Stimulated activated CD4-positive, alpha-beta T cell treated with anti-CD3 and anti-CD28 coated beads, TNF-alpha, amount 100 ng/mL, for 1 hour (primary cell): ENCODE measurements at places on chromosomes 5 and 9.

DNA sequence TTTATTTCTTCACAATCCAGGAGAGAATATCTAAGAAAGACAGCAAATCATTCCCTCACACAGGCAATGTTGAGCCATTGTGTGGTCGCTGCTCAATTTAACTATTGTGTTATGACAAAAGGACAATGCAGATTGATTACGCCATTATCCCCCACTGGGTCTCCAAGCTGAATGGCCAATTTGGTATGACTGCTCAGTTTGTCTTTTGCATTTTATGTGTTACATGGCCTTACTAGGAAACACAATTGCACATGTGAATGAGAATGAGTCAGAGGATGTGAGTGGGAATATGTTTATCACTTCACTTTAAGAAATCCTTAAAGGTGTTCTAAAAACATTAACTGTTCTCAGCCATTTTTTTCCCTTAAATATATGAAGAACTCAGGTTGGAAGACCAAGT, 108.3 kb downstream of the FAM174A start:
- DNase-seq = no peak

GRCh38 chr5:53895091-53895683, 334.7 kb downstream of the NDUFS4 start:
- no peak for DNase-seq

DNA sequence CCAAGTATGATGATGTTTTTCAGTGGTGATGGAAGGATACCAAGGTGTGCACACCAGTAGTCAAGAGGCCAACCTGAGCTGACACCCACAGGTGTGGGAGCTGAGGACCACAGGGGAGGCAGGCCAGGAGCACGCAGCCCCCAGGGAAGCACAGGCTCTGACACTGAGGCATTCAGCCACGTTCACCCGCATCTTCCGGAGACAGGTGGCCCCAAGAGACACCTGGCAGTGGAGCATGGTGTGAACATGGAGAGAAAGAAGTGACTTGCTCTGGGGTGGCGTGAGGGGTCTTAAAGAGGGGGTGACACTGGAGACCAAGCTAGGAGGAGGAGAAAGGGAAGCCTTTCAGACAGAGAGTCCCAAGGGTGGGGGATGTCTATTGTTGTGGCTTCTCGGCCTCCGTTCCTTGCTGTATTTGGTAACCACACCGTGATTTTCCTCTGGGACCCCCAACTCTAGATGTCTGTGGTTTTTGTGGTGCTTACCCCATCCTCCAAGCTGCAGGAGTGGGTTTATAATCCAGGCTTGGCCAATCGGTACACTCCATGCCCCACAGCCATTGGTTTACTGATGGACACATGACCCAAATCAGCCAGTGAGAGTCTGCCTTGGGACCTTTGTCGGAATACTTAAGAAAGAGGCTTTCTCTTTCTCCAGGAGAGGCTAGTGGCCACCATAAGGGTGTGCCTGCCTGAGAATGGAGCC, 84.6 kb downstream of the HRH2 start:
- DNase-seq = no peak

- no peak for DNase-seq
These were observed 320.4 kb upstream of the KLF4 start for GRCh38 chr9:107809871-107810460.

DNA sequence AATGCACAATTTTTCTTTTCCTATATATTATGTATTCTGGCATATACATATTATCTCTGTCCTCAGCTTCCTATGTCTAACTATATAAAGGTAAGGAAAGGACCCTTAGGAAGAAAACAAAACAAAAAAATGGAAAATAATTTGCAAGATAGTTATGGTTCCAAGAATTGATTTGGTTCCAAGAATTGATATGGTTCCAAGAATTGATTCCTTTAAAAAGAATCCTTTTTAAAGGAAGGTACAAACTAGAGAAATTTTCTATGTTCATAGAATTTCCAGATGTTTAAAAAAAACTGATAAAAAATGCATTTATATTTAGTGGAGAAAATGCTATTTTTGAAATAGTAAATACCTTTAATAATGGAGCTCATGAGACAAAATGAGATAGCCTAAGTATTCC, 12.1 kb downstream of the LYRM7 start:
- no peak for DNase-seq

DNA sequence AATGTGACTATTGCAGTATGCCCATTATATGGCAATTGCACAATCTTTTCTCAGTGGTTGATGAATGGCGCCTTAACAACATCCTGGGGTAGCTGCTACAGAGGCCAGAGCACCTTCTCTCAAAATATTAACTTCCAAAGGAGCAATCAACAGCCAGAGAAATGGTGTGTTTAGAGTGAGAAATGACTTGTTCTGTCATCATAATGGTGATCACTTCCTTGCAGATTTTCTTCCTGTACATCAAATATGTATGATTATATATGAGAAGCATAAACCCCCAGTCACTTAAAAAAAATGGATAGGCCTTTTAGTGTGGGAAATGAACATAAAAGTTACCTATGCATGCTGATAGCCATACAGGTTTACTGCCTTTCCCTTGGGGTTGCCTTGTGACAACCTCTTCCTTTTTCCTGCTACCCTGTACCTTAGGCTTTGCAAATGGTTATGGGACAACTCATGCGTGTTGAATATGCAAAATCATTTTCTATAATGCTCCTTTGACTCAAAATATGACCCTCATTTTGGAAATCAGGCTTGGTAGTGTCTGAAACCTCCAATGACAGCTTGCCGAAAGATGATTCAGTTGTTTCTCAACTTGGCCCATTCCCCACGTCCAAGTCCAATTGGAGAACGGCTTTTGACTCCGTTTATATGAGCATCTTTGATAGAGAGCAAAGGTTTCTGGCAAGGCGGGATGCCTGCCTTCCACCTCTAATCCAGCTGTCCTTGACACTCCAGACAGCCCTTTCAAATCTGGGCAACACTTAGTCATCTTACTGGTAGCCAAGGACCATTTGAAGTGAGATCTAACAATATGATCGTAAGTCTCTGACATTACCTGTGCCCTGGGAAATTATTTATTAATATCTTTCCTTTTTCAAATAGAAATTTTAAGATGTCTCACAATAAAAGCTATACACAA, 69.3 kb downstream of the SLC1A1 start:
- no peak for DNase-seq
